ENCODE measurements at places on chromosomes 13 and 19.

- no peak for DNase-seq
Measured at GRCh38 chr13:57991041-57991440, 359.5 kb downstream of the PCDH17 start.

GRCh38 chr19:10353793-10354391 lies 14.5 kb upstream of the ICAM3 start:
- DNase-seq = no peak

DNA sequence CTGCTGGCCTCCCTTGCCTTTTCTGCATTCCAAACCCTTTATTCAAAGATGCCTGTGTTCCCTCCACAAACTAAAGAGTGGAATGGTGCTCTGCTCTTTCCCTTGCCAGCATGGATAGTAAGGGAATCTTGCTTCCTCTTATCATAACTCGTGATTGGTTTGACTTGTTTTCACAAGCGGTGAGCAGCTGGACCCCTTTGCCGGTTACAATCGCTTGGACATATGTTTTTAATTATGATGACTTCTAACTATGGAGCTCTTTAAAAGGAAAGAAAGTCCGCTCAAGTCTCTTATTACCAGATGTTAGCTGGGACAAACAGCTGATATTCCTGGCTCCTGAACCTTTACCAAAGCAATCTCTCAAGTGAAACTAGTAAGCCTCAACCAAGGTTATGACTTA lies 1094.7 kb downstream of the UQCRFS1 start:
- DNase-seq = no peak

DNA sequence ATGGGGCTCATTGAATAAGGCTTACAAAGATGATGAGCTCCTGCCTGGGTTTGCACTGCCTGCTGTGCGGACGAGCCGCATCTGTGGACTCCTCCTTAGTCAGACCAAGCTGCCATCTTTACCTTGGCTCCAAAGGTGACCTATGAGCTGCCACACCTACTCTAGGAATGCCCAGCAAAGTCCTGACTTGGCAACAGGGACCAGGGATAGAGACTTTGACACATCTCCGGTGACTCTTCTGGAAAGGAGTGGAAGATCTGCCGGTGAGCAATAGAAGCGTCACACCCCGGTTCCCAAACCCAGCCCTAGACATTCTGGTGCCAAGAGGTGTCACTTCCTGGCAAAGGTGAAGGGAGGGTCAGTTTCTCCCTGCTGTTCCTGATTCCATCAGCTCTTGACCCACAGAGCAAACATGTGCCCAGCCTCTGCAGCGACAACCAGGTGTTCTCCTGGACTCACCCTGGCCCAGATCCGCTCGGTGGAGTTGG lies 50.2 kb upstream of the GTF3A start:
- no peak for DNase-seq

DNA sequence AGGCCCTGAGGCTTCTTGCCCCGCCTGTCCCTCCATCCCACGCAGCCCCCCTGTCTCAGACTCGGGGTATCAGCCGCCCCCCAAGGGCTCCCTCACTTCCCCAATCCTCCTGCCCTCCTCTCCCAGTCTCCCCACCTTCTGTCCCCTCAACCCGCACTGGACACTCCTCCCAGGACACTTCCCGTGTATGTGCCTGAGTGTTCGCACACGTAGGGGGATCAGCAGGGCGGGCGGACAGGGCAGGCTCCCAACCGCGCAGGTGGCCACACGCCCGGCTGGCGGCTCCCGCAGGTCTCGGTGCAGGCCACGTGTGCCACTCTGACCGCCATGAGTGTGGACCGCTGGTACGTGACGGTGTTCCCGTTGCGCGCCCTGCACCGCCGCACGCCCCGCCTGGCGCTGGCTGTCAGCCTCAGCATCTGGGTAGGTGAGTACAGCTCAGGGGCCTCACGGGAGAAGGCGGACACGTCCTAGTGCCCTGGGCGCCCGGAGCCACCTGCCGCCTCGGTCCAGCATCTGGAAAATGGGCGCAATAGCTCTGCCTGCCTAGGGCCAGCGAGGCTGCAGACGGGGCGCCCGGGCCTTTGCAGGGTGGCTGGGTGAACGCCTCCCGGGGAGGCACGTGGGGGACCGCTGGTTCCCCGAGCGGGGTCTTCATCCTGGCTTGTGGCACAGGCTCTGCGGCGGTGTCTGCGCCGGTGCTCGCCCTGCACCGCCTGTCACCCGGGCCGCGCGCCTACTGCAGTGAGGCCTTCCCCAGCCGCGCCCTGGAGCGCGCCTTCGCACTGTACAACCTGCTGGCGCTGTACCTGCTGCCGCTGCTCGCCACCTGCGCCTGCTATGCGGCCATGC lies 2.3 kb downstream of the KISS1R start:
- DNase-seq = no peak

GRCh38 chr19:50669302-50670101 lies 20.3 kb downstream of the C19orf81 start:
- peak; percentile 59 for DNase-seq

DNA sequence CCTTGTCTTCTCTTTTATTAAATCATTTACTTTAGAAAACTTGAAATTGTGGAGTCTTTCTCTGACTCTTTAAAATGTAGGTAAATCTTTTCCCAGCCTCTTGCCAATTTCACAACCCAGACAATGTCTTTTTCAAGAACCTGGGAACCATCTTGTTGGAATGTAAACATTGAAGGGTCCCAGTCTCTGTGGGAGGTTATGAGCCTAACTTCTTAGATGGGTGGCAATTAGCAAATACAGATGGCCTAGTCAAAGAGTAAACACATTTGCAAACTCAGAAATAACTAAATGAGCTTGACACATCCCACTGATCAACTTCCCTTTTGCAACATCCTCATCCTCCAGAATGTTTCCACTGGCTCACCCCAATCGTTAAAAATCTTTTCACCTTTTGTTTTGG lies 721.0 kb downstream of the PCDH9 start:
- DNase-seq = no peak

GRCh38 chr19:8702350-8702749 lies 3.8 kb upstream of the ACTL9 start:
- peak; percentile 92 for DNase-seq

- DNase-seq = no peak
Measured at GRCh38 chr19:46015687-46016425, 7.0 kb downstream of the PGLYRP1 start.

DNA sequence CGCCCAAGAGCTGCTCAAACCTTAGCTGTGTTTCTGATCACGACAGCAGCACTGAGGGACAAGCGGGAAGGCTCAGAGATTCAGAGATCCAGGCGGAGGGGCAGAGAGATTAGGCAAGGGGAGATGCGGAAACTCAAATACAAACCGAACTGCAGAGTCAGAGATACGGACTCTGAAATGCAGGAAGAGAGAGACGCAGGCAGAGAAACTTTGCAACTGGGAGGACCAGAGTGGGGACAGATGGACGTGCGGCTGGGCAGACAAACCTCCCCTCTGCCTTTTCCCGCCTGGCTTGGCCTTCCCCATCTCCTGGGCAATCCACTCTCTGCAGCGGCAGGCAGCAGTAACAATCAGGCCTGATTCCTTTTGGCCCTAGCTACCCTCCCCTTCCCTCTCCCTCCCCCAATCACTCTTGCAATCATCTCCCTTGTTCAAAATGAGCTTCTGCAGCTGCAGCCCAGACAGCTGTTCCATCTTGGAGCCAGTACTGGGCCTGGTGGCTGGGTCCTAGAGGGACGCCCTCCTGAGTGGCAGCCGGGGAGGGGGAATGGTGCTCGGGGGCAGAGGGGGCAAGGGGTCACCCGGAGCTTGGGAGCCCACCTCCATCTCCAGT lies 29.7 kb downstream of the OLFM2 start:
- DNase-seq = no peak

DNA sequence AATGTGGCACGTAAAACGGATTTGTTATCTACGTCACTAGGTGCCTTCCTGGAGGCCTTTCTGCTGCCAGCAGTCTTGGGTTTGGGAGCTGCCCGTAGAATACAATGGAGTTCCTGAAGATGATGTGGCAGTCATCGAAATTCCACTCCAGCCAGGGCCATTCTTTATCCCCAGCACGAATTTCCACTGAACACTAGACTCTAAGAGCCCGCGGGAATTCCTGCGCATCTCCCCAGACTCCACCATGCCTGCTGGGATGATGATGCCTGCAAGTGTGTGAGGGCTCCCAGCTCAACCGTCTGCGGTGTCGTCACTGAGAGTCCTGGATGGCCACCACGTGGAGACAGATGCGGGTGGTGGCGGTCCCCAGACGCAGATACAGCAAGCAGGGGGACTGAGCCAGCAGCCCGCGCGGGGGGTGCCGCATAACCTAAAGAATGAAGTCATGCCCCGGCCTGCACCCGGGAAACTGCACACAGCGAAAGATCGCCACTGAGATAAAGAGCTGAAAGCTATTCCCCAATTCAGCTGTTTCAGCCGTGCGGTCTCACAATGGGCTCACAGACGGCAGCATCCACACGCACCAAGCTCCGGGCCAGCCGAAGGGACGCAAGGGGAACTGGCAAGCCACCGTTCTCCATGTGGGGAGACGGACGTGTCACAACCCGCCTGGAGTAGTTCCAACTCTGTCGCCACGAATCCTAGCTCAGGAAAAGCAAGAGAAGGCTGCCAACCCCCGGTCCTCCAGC lies 41.1 kb downstream of the COL4A1 start:
- DNase-seq = no peak

DNA sequence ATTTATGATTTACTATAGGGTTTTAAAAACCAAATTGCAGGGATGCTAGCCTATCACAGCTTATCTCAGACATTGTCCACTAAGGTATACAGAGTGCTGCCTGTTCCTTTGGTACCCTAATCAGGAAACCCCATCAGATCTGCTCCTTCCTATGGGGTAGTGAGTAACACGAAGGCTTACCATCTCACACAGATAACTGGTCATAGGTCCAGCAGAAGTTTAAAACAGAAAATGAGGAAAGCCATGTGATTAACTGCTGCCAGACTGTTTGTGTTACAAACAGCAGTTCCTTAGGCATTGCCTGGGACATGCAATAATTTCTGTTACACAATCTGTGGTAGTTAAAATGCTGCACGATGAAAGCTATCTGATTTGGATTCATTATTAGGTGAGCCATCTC lies 53.5 kb upstream of the ALOX5AP start:
- DNase-seq = peak; percentile 88

DNA sequence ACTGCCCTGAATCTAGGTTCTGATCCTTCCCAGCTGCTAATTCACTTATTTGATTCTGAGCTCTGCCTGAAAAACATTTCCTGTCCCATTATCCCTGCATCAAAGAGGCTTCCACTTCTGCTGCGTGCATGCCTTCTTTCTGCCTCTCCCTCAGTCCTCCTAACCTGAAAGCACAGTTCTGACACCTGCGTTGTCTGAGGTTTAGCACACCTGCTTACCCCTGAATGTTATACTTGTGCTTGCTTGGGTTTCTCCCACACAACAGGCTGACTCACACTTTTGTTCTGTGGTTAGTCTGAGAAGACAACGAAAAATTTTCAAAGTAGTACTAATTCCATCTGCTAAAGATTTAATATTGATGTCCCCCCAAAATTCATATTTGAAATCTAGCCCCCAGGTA lies 3.1 kb upstream of the SOHLH2 start:
- DNase-seq = no peak

DNA sequence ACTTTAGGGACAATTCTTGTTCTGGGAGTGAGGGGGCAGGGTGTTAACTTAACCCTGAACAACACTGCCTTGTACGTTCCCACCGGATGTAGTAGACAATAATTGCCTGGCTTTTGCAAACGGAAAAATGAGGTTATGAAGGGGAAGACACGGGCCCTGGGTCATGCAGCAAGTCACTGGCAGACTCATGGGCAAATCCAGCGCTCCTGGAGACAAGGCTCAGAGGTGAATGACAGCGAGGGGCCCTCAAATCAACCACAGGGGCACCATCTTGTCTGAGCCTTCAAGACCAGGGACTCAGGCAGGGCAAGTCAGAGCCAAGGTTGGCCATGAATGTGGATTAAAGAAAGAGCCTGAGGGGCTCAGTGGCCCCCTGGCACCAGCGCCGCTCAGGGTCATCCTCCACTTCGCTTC lies 2.8 kb downstream of the RASA3 start:
- DNase-seq = no peak

DNA sequence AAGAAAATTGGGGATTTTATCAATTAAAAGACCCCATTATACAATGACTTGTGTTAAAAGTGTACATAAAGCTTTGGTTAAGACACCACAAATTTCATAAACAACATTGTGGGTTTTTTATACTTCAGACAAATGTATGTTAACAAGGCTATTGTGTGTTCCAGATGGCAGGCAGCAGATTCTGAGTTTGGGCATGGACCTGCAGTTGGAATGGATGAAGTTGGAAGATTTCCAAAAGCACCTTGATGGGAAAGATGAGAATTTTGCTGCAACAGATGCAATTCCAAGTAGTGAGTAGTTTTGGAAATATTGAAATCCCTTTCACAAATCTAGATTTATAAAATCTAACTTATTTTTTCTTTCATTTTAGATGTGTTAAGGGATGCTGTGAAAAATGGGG lies 25.4 kb downstream of the MPHOSPH8 start:
- DNase-seq = no peak

GRCh38 chr13:81917810-81918209 lies 1576.9 kb upstream of the SPRY2 start:
- no peak for DNase-seq

- DNase-seq = peak; percentile 42
Measured at GRCh38 chr19:41376241-41376997, at the start of gene TMEM91. Gene TMEM91 (plus strand): TSS chr19:41376533. CDS start chr19:41378310, 1,777 bp downstream.

DNA sequence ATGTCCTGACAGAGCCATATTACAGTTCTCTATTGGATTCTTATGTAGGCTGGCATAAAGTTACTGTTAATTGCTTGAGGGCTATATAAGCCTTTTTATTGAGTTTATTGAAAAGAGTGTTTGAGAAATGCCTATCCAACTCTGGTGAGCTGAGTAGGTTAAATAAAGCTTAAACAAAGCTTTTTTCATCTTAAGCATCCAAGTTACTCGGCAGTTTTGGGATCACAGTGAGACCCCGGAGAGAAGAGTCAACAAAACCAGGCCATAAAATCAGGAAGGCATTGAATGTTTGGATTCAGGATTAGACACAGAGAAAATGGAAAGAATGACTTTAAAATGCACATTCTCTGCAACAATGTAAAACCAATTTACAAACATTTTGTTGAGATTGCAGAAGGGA lies 588.5 kb downstream of the DACH1 start:
- DNase-seq = no peak

- DNase-seq = no peak
Measured at GRCh38 chr13:62065016-62065415, 649.4 kb upstream of the PCDH20 start.

GRCh38 chr19:17915940-17916593 lies 16.7 kb upstream of the CCDC124 start:
- DNase-seq = no peak

GRCh38 chr13:46783504-46783903 lies 13.5 kb downstream of the ESD start:
- no peak for DNase-seq

DNA sequence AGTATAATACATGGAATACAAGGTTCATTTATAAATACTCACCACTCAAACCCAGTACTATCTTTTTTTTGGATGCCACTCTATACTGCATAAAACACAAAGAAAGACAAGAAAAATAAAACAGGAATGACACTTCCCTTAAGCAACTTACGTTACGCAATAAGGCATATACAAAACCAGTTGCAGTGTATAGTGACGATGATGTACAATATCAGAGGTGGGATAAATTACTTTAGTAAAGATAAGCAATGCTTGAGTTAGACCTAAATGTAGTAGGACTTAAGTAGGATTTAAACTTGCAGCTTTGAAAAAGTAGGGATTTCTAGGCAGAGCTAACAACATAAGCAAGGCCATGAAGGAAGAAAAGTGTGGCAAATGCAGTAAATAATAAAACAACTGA lies 374.9 kb downstream of the SPRY2 start:
- DNase-seq = peak; percentile 17

- DNase-seq = no peak
Measured at GRCh38 chr13:24716446-24716845, 36.2 kb downstream of the ATP12A start.

GRCh38 chr19:40800339-40800996 lies 1.5 kb downstream of the EGLN2 start:
- no peak for DNase-seq

- DNase-seq = no peak
Measured at GRCh38 chr13:31056644-31057271, 104.9 kb downstream of the HSPH1 start.
